ENCODE measurements at places on chromosomes 7 and 10.

- no peak for DNase-seq
Measured at GRCh38 chr7:73659983-73660382, 7.6 kb upstream of the VPS37D start.

DNA sequence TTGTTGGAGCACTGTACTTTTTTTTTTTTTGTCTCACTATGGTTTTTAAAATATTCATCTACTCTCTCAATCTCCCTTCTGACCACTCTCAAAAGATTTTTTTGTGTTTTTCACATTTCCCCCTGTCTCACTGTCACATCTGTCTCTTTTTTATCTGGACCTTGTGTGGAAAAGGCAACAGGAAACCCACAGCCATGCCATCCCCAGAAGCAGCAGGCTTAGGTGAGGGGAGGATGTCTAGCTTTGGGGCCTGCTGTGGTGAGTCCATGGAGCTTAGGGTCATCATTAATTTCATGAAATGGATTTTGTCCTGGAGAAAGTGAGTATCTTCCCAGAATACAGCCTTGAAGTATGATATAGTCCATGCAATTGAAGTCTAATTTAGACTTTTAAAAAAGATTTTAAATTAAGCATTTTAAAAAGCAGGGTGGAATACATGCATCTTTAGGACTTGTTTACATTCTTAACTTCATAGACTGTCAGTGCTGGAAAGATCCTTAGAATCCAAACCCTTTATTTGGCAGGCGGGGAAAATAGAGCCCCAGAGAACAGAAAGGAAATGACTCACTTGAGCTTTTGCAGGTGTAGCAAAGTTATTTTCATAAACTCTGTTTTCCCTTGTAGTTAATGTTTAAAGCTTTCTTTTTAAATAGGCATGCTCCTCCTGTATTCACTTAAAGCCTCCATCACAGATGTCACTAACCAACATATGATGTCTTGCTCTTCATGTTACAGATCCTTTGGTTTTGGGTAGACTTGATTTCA is 25.1 kb downstream of the MINDY4 start:
- DNase-seq = no peak

DNA sequence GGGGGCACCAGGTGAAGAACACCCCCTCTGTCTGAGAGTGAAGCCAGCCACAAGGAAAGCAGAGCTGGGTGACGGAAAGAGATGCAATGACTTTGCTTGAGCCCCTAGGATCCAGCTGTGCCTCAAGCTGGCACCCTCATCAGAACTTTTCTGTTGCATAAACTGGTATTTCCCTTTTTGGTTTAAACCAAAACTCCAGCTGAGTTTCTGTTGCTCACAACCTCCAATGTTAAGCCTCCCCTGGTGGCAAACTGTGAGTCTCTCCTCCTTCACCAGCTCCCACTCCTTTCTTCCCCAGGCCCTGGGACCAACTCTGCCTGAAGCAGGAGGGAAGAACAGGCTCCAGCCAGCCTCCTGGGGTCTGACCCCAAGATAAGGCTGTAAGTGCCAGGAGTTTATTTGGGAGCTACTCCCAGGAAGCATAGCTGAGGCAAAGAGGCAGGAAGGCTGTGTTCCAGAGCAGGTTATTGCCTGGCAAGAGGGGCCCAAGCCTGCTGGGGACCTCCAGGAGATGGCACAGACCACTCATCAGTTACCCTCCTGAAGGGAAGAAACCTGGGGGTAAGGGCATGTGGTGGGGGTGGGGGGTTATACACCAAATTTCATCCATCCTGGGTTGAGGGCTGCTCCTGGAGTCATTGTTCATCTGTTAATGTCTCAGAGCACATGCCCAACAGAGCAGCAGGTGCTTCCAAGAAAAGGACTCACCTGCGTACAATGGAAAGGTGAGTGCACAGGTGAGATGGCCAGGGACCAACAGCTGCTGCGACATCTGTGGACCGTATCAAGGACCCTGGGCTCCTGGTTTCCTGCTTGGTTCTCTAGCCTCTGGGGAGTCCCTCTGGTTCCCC is 73.3 kb upstream of the NANOS1 start:
- DNase-seq = no peak

DNA sequence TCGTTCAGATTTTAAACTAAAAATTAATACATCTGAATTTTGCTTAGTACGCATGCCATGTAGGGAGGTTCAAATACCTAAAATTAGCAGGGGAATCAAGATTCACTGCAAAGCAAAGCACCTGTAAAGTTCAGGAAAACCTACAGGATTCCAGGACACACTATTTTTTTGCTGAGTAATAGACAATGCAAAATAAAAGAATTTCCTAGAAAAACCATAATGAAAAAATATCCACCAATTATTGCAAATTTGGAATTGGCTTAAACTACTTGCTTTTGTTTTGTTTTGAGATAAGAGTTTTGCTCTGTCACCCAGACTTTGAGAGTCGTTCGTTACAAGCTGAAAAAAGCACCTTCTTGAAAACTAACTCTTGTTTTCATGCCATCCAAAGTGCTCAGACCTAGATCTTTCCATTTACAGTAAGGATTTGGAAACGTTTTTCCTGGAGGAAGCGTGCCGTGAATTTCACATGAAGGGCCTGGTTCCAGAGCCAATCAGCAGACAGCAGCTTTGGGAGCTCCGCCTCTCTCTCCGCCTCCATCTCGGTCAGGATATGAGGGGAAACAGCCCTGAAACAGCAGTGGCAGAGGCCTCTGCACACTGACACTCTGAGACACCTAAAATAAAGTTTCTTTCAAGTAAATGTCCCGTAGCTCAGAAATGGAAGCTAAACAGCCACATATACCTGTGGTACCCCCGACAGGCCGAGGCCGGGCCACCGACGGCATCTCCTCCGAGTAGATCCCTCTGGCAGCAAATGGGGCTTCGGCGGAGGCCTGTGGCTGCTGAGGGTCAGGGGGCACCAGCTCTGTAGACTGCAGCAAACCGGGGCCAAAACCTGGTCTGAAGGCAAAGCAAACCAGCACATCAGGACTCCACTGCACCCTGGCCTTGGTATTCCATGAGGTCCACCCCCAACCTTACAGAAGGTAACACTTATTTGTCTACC is 45.9 kb upstream of the ATP6V0A4 start:
- DNase-seq = no peak

GRCh38 chr10:88012641-88013040 is 149.2 kb downstream of the PTEN start:
- DNase-seq = no peak

GRCh38 chr7:22762866-22763265 is 35.9 kb downstream of the IL6 start:
- no peak for DNase-seq

GRCh38 chr10:104054430-104054829 is 31.2 kb downstream of the COL17A1 start:
- no peak for DNase-seq

- no peak for DNase-seq
Measured at GRCh38 chr7:81902536-81902935, 132.7 kb upstream of the HGF start.

DNA sequence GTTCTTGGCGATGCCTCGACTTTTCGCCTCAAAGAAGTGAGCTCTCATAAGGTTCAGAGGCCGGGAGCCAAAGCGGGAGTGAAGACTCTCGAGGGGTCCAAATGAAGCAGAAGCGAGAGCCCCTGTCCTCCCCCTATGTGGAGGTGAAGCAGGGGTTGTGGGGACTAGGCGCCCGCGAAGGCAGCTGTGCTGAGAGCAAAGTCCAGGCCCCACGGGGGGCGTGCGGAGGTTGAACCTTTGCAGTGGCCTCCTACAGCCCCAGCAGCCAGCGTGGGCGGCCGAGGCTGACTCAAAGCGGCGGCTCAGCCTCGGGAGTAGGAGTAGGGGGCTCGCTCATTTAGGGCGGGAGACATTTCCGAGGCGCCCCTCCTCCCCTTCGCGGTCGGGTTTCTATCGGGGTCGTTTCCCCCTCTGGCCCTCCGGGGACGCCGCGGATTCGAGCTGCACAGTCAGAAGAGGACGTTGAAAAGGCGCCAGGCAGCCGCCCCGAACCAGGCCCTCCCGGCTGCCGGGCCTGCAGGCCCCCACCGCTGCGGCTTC is 553 bp upstream of the ADD3 start:
- no peak for DNase-seq

GRCh38 chr10:124632064-124632531 is 112.1 kb downstream of the FAM53B start:
- peak; percentile 77 for DNase-seq

- no peak for DNase-seq
Measured at GRCh38 chr7:66502230-66503035, 126.2 kb upstream of the KCTD7 start.

- DNase-seq = peak; percentile 35
Measured at GRCh38 chr7:122802301-122802751, 83.9 kb downstream of the CADPS2 start.

GRCh38 chr7:51276091-51276605 is 40.5 kb downstream of the COBL start:
- no peak for DNase-seq

- DNase-seq = no peak
Measured at GRCh38 chr7:117674617-117675016, 194.8 kb downstream of the CFTR start.

DNA sequence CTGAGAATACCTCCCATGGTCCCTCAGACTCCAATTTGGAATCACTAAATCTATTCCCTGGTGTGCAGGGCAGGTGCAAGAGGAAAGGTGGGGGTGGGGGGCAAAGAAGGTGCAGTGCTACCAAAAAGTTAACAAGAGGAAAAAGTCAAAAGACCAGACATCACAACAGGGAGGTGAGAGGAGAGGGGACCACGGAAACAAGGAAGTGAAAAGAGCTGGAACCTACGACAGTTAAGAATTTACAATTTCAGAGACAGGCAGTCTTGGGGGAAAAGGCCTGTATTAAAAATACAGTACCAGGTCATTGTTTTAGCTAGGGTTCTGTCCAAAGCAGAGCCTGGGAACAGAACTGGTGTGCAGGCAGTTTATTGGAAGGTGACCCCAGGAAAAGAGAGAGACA is 14.6 kb downstream of the ITGB1 start:
- DNase-seq = no peak

- peak; percentile 54 for DNase-seq
Measured at GRCh38 chr7:77797734-77798393, 370 bp downstream of the TMEM60 start.

- no peak for DNase-seq
Measured at GRCh38 chr10:129727071-129727470, 237.0 kb downstream of the EBF3 start.

GRCh38 chr10:50394832-50395231 is 143.5 kb upstream of the ASAH2 start:
- no peak for DNase-seq

- DNase-seq = no peak
Measured at GRCh38 chr10:90822508-90822907, 35.3 kb downstream of the HTR7 start.

DNA sequence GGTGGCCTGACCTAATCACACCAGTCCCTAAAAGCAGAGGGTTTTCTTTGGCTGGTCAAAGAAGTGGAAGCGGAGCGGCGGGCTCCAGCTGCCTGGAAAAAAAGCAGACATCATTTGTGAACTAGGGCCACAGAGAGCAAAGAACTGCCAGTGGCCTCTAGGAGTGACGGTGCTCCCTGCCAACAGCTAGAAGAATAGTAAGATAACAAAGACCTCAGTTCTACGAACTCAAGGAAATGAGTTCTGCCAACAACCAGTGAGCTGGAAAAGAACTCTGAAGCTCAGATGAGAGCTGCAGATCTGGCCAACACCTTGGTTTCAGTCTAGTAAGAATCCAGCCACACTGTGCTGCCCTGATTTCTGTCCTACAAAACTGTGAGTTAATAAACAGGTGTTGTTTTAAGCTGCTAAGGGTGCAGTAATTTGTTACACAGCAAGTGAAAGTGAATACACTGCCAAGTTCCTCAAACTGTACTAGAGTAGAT is 178.0 kb downstream of the SRPK2 start:
- DNase-seq = peak; percentile 66

GRCh38 chr7:81441750-81442149 is 328.1 kb downstream of the HGF start:
- DNase-seq = no peak

GRCh38 chr10:79495791-79496190 is 16.5 kb upstream of the EIF5AL1 start:
- no peak for DNase-seq

DNA sequence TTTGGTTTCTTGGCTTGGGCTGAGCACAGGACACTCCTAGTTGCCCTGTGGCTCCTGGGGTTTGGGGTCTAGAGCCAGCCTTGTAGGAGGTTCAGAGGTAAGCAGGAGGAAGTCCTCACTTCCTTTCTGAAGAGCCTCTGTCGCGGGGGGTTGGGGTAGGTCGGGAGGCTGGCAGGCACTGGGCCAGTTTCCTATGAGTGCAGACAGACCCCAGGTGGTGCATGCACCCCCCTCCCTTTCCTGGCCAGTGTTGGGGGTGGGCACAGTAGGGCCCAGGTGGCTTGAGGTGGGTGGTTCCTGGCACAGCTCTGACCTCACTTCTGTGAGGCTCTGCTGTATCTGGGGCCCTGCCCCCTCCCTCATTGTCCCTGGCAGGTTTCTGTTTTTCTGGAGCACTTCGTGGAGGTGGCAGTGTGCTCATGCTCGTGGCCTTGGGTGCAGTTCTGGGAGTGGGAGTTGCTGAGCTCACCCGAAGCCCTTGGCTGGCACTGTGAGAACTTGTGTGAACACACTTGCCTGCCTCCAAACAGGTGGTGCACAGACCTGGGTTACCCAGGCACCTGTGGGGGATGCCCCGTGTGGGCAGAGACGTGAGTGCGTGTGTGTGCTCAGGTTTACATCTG is 1.8 kb downstream of the PALD1 start:
- DNase-seq = no peak

DNA sequence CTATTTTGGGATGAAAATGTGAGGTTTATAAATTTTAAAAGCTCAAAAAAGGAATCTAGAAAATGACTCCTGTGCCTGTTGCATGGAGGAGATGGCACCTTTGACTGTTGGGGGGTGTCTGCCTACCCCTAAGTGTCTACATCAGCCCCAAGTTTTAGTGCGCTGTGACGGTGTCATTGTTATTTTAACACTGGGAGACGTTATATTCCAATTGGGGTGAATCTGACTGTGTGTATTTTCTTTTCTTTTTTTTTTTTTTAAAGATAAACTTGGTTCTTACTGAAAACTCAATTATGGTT is 517 bp downstream of the SRGN start:
- no peak for DNase-seq

- no peak for DNase-seq
Measured at GRCh38 chr10:79245539-79246208, 101.6 kb upstream of the PPIF start.

- no peak for DNase-seq
Measured at GRCh38 chr10:15344876-15345285, 26.2 kb downstream of the FAM171A1 start.

DNA sequence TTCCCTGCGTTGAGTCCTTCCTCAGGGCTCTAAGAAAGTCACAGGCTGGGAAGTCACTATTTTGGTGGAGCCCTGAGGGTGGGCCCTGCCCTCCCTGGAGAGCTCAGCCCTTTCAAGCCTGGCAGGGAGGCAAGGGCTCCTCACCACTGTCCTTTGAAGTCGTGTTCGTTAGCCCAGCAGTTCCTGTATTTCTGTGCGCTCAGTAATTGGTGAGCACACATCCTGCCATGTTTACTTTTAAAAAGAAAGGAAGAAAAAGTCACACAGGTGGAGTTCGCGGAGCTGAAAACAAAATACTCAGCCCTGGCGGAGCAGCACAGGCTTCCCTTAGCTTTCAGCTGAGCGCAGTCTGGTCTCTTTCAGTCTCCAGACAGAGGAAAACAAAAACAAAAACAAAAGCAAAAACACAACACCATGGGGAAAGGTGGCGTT is 37.1 kb downstream of the PRKCQ start:
- no peak for DNase-seq

Data from left cardiac atrium (tissue), 4 donors.